Activated naive CD8-positive, alpha-beta T cell treated with anti-CD3 and anti-CD28 coated beads, Interleukin-2, amount 50 U/mL, for 16 hours (primary cell): ENCODE measurements at places on chromosomes 11 and 22.

GRCh38 chr22:20080445-20080775, 369 bp downstream of the DGCR8 start:
- DNase-seq = peak; percentile 36

- no peak for DNase-seq
Measured at GRCh38 chr11:88175569-88176075, 379 bp upstream of the RAB38 start.

- DNase-seq = no peak
Measured at GRCh38 chr11:1305501-1306056, 3.9 kb downstream of the TOLLIP start.

GRCh38 chr11:68574308-68574707, 110.0 kb upstream of the GAL start:
- no peak for DNase-seq

- no peak for DNase-seq
Measured at GRCh38 chr22:47533961-47534803, 771.7 kb downstream of the TBC1D22A start.

DNA sequence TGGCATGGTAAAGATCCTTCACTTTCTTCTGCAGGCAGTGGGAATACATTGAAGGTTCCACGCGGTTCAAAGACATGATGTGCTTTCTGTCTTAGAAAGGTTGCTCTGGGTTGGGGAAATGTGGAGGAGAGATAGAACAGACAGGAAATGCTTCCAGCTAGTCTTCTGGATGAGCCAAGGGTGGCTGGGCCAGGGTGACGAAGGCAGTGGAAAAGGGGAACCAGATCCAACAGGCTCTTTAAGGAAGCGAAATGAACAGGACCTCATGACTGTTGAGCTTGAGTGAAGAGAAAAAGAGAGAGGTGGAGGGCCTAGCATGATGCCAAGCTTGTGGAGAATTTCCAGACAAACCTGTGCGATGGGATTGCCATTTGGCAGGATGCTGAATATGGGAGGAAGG, 56.4 kb upstream of the LMO1 start:
- no peak for DNase-seq

- DNase-seq = no peak
Measured at GRCh38 chr22:23215294-23216241, 35.3 kb downstream of the BCR start.

- no peak for DNase-seq
Measured at GRCh38 chr11:111846636-111847035, 24.7 kb downstream of the ALG9 start.

DNA sequence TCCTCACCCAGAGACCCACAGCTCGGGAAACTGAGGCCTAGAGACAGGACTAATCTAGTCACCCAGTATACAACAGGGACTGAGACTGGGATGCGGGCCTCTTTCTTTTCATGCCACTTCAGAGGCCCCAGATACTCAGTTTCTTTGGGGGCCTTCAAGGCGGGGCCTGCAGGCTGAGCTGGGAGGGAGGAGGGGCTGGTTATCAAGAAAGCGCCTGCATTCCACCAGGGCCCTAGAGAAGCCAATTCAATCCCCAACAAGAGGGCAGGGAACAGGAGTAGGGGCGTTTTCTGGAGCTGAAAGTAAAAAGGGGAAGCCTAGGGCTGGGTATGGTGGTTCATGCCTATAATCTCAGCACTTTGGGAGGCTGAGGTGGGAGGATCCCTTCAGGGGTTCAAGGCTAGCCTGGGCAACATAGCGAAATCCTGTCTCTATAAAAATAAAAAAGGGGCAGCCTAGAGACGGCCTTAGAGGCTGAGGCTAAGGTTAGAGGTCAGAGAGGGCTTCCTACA, 1.6 kb downstream of the ATG2A start:
- DNase-seq = no peak

DNA sequence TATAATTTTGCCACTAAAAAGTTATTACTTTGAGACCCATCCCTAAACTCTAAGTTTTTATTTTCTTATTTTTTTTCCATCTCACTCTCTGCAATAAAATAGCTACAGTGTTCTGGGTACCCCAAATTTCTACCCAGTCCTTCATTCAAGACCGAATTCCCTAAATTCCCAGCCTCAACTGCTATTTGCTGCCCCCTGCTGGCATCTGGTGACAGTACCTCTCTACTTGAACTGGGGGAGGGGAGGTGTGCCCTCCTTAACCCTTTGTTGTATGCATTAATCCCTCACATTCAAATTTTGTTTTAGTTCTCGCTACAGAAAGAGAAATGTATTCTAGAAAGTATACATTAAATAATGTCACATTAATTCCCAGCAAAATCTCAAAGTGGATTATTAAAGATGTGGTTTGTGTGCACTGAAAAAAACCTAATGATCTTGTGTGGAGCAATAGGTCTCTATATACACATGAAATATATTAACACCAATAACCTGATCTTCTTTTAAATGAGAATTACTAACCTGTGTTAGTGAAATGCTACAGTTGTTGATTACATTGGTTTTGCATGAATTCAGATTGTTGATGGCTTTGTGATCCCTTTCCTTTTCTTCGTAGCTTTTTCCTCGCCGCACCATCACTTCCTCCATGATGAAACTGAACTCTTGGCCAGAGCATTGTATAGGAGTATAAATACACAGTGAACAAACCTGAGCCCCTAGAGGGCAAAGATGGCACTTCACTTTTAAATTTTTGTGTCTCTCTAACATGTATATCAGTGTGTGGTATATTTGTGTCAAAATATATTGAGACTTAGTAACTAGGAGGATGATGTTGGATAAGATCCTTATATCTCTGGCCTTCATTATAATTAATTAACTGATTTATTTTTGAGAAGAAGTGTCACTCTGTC, 590.0 kb downstream of the METTL15 start:
- no peak for DNase-seq

DNA sequence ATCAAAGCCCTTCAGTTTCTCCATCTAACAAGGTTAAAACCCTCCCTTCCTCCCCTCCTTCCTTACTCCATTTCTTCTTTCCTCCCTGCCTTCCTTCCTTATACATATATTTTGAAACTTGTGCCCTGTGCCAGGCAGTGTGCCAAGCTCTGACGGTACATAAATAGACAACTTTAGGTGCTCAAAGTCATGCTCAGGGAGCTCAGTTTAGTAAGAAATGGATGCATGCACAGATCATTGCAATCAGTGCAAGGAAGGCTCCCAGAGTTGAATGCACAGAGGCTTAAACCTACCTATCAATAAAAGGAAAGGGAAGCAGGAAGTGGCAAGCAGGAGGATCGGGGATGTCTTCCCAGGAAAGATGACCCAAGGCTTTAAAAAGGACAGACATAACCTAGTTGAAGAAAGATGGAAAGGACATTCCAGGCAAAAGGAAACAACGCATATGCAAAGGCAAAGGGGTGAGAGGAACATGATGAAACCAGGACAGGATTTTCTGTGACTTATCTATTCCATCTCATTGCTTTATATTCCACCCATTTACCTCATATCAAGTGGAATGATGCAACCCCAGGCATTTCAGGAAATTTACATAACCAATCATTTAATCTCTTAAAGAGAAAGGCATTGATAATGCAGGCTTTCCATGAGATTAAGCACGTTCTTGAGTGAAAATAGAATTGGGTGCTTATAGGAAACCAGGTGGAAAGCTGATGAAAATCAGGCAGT, 13.2 kb downstream of the FZD4 start:
- no peak for DNase-seq

GRCh38 chr22:35392357-35392756, 7.6 kb upstream of the MCM5 start:
- no peak for DNase-seq

GRCh38 chr11:120739780-120740179, 228.2 kb downstream of the GRIK4 start:
- DNase-seq = no peak

DNA sequence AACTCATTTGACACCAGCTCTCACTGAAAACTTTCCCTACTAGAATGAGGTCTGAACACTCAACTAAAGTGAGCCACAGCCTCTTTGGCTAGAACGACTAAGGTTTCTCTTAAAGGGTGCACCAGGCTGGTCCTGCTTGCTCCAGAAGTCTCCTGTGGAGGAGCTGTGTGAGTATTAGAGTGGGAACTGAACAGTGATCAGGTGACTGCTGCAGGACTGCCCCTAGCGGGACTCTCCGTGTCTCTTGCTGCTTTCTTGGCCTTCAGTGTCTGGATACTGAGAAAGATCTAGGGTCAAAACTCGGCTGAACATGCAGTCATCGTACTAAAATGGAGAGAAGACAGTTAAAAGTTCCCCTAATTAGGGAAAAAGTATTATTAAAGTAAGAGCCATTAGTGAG, 34.6 kb downstream of the FAM118A start:
- DNase-seq = no peak

- no peak for DNase-seq
Measured at GRCh38 chr11:70191495-70192140, 11.5 kb upstream of the FADD start.

DNA sequence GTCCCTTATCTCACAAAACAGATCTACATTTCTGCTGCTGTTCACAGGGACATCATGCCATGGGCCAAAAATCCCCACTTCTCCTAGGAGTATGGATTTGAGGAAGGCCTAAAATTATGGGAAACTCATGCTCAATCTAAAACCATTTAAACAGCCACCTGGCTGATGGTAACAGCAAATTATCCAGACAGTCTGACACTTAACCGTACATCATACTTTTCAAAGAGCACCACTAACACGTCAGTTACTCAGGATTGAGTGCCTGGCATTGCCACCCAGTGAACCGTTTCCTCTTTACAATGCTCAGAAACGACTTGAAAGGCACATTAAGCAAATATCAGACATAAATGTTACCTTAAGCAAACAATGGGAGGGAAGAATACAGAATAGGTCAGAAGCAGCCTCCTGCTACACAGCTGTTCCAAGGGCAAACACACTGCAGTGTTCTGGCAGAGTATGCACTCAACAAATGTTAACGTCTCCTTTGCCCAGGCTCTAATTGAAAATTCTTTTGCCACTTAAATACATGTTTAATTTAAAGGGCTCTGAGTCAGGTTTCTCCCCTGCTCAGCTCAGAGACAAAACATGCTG, 18.8 kb upstream of the SLC36A4 start:
- no peak for DNase-seq

DNA sequence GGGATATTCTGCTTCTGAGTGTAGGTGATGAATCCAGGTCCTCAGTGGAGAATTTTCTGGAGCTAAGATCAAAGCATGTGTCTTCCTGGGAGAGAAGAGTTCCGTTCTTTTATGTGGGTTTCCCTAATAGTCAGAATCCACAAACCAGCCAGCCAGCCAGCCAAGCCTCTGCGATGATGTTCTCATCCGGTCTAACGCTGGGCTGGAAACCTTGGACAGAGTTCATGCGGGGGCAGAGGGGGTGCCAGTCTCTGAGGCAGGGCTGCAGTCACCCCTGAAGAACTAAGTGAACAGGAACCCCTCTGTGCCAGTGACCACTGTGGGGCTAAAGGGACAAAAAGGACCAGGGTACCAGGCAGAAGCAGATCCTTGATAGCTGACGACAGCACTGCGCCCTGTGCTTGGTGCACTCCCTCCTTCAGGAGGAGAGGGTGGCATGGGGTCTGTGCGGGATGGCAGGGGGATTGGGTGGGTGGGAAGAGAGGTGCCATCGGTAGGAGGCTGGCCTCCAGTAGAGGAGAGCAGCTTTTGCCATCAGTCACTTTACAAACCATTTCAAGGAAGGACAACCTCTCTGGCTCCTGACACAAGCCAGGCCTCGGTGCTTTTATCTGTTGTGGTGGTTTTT, 27.1 kb downstream of the ADAMTS15 start:
- DNase-seq = no peak

- DNase-seq = no peak
Measured at GRCh38 chr22:37533995-37534394, 14.8 kb upstream of the CARD10 start.

GRCh38 chr11:37532271-37532670, 934.2 kb upstream of the RAG2 start:
- no peak for DNase-seq

DNA sequence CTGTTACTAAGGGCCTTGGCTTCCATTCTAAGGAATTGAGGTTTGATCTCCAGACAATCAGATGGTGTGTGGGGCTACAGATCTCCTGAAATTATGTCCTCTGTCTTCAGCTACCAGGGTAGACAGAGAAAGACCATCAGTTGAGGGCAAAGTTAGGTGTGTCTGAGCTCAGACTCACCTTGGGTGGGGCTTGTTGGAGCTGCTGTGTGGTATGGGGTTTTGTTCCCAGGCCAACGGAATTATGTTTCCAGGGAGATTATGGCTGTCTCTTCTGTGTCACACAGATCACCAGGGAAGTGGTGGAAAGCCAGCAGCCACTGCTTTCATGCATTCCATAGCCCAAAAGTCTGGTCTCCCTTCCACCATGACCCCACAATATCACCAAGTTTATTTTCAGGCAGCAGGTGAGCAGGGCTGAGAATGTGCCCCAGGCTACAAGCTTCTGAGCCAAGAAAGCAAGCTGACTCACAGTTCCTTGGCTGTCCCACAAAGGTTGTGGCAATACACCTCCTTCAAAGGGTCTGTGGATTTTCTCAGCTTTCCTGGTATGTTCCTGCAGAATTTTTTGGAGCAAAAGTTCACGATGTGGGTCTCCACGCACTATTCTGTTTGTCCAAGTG, 714.9 kb downstream of the LUZP2 start:
- no peak for DNase-seq

GRCh38 chr22:49638788-49639187, 188.9 kb downstream of the BRD1 start:
- DNase-seq = no peak

DNA sequence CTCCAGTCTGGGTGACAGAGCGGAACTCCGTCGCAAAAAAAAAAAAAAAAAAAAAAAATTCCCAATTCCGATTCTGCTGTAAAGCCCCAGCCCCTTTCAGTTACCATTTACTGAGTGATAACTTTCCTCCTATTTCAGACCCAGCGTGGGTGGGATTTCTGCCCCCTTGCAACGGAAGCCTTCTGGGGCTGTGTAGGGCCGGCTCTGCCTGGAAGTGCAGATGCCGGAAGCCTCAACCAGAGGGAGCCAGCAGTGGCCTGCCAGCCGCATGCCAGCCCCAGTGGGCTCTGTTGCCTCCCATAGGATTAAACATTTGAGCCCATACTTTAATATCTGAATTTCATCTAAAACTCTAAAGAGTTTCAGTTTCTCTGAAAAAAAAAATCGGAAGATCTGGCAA, 60.0 kb upstream of the NUP50 start:
- no peak for DNase-seq

GRCh38 chr11:110317516-110317932, 21.1 kb upstream of the RDX start:
- DNase-seq = no peak

GRCh38 chr22:37418627-37419369, 8.5 kb downstream of the ELFN2 start:
- DNase-seq = no peak

DNA sequence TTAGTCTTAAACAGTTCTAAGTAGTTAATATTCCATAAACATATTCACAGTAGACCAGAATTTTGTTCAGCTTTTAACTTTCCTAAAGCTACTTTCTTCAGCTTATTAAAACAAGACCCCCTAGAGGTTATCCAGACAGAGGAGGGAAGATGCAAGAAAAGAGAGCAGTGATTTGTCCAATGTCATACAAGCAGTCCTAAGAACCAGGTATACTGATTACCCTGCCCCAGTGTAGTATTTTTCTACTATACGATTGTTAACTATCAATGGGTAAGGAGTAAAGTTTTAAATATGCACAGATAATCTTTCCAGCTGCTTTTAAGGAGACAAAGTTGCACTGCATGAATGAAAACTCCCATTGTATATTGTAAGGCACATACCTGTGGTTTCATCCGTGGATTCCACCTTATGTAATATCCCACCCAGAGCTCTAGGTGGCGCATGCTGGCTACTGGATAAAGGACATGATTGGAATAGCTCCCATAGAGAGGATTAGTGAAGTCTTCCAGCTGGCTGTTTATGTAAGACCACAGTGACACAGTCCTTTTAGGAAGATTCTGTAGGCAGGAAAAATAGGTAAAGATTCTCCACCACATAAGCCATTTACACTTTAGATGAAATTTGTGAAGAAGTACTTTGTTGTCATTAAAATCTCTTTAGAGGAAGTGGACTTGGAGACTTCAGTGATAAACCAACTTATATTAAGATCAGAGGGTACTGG, 45.6 kb downstream of the CEP57 start:
- DNase-seq = no peak
